Right hindlimb (tissue), 1 donor: ENCODE measurements at places on chromosomes 2 and 18.

GRCh38 chr18:79367480-79367879 lies 28.2 kb upstream of the NFATC1 start:
- no peak for DNase-seq

DNA sequence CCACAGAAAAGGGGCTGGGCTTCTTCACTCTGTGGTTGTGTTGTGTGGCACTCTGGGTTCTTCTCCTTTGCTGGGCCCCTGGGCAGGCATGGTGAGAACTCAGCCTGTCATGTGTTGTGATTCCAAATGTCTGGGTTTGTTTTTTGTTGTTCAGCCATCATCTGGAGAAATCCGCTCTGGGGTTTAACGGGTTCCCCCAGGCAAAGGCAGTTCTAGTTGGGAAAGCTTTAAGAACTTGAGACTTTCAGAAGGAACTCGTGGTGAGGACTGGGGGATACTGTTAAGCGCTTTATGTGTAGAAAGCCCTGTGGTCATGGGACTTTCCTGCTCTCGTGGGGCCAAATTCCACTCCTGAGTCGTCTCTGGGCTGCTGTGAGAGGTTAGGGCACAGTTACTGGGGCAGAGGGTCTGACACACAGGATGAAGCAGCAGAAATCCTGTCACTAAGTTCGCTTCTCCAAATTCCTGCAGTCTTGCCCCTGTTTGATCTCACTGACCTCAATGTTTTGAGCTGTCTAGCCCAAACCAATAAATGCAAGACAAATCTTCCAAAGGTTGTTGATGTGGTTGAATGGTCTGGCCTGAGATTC lies 87.7 kb downstream of the RAPGEF4 start:
- DNase-seq = no peak

- no peak for DNase-seq
Observed at GRCh38 chr18:6207116-6207515, 207.6 kb downstream of the L3MBTL4 start.

- peak; percentile 30 for DNase-seq
Observed at GRCh38 chr2:145088756-145089155, 568.8 kb upstream of the ZEB2 start.

GRCh38 chr2:9578467-9579235 lies 23.0 kb upstream of the ADAM17 start:
- DNase-seq = no peak

GRCh38 chr2:136809998-136810397 lies 44.7 kb downstream of the THSD7B start:
- peak; percentile 20 for DNase-seq

GRCh38 chr2:200479692-200480265 lies 30.1 kb downstream of the KCTD18 start:
- no peak for DNase-seq

- peak; percentile 38 for DNase-seq
Observed at GRCh38 chr18:46265196-46266156, 161.3 kb downstream of the HAUS1 start.

DNA sequence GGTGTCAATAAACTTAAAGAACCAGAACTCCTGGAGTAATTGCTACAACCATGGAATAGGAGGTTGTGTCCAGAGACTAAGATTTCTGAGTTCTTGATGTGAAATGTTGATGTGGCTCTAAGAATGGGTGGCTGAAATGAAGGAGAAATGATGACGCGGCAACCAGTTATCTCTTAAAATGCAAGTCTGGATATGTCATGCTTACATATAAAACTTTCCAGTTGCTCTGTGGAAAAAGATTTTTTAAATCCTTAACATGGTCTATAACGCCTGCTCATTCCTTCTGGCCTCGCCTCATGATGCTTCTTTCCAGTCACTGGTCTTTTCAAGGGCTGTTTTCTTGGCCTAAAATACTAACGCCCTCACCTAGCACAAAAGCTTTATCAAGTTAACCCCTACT lies 23.5 kb upstream of the MYO1B start:
- no peak for DNase-seq

- DNase-seq = no peak
Observed at GRCh38 chr2:27810455-27810854, 38.9 kb downstream of the MRPL33 start.

DNA sequence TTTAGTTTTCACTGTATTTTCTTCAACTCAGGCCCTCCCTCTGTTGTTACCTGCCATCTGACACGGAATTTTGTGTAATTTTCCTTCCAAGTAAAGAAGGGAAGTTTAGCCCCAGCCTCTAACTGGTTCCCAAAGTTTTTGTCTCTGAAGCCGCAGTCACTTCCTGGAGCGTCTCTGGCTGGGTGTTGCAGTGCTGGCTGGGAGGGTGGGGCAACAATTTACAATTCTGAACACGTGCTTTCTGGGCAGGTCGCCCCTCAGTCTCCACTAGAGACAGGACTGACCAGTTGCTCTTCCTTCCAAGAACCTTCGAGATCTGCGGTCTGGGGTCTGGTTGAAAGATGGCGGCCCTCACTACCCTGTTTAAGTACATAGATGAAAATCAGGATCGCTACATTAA lies 3.5 kb downstream of the CNDP2 start:
- peak; percentile 28 for DNase-seq

GRCh38 chr2:96789245-96789617 lies 26.8 kb upstream of the CNNM3 start:
- no peak for DNase-seq

GRCh38 chr18:22493940-22494339 lies 76.2 kb upstream of the CTAGE1 start:
- DNase-seq = no peak

- peak; percentile 53 for DNase-seq
Observed at GRCh38 chr2:175690113-175690837, 311.8 kb downstream of the LNPK start.

DNA sequence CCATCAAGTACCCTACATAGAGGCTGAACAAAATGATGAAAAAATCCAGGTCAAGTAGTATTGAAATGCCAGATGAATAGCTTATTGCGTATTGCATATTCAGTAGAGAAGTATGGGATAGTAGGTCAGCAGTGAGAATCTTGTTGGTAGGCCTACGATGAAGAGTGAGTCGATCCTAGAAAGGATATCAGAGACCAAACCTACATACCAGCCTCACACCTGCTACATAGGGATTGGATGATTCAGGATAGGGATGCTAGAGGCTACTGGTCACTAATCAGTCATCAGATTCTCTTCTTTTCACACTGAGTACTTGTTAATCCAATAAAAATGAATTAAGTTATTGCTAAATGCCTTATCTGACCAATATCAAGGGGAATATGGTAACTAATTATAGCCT lies 274.5 kb downstream of the DSEL start:
- DNase-seq = no peak

- peak; percentile 27 for DNase-seq
Observed at GRCh38 chr2:69770193-69770702, 28.3 kb downstream of the ANXA4 start.

DNA sequence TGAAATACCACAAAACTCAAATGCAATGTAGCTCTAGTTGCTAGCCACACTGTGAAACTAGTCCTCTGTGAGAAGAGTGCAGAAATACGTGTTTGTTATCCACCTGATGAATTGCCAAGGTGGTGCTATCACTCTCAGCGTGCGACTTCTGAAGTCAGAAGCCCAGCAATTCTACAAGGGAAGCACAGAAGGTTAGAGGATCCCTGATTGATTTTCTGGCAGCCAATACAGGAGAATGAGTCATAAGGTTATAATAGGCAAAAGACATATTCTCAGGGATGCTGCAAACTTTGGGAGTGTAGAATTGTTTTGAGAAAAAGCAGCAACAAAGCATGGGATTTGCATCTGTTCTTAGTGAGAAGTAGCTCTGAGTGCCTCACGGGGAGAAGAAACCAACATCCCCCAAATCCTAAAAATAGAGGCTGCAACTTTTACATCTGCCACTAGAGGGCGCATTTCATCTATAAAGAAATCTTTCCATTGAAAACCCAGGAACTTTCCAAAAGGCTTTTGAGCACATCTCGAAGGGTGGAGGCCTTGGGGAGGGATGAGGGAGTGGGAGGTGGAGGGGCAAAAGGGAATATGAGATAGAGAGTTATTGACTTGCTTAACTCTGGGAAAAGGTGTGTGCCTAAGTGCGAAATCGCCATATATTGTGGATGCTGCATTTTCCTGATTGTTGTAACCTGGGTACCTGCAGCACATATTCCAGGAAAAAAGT lies 78.0 kb downstream of the TMEM182 start:
- DNase-seq = peak; percentile 39

DNA sequence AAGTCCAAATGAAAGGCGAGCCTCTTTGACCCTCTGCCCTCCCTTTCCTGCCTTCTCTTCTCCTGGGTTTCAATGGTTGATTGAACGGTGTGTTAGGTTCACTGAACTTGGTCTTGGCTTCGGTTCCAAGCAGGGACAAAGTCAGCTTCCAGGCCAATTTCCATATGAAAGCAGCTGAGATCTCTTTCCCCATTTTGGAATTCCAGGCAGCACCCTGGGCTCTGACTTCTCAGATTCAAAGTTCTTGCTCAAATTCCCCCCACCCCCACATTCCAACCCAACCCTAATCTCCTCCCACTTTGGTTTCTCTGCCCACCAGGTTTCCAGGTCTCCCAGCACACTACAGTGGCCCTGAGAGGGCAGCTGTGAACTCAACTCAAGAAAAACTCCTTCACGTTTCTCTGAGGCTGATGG lies 231.0 kb downstream of the INSIG2 start:
- no peak for DNase-seq

DNA sequence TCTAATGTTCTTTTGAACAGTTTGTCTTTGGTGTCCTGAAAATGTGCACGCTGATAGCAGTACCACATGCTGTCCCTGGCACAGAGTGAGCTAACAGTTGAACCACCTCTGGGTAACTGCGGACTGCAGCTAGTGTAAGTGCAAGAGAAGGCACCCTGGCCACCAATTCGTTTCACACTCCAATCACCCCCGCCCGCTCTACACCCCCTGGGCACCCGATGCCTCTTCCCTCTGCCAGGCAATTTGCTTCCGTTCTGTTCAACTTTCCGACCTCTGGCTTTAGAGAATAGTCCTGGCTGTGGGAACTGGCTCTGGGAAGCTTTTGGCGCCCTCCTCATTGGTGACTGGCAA lies 1.4 kb downstream of the DOCK10 start:
- no peak for DNase-seq

GRCh38 chr2:114717049-114717448 lies 274.6 kb downstream of the DPP10 start:
- no peak for DNase-seq

DNA sequence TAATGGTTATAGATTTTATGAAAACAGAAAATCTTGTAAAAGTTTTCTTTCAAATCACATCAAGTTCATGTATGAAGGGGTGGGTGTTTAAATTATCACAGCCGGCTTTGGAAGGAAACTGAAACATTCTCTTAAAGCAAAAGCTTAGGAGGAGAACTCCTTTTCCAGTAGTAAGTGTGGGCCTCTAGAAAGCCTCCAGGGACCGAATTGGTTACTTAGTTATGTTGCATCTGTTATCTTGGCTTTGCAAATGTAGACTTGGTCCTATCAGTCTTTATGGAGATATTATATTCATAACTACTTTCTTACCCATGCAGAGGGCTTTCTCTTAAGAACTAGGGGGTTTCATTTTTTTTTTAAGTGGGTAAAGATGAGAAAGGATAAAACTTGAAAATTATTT lies 7.4 kb downstream of the NAB1 start:
- DNase-seq = no peak

- DNase-seq = no peak
Observed at GRCh38 chr2:63425079-63425416, 163.2 kb downstream of the WDPCP start.

DNA sequence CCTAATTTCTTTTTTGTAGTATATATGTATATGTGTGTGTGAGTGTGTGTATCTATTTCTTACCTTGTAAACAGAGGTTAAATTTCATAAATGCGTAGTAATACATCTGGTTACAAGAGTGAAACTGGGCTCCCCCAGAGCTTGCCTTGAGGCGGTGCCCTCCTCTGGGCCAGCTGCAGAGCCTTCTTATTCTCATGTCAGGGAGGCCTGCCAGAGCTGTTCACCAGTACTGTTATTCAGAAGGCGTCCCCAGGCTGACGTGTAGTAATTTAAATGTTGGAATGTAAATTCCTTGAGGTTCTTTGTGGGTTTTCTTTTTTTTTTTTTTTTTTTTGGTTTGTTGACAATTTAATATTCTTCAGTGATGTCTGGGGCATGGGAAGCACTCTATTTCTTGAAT lies 11.2 kb downstream of the COPS8 start:
- no peak for DNase-seq

GRCh38 chr18:35553300-35553699 lies 28.2 kb upstream of the GALNT1 start:
- no peak for DNase-seq

- no peak for DNase-seq
Observed at GRCh38 chr2:120343100-120343432, 2.9 kb upstream of the INHBB start.

DNA sequence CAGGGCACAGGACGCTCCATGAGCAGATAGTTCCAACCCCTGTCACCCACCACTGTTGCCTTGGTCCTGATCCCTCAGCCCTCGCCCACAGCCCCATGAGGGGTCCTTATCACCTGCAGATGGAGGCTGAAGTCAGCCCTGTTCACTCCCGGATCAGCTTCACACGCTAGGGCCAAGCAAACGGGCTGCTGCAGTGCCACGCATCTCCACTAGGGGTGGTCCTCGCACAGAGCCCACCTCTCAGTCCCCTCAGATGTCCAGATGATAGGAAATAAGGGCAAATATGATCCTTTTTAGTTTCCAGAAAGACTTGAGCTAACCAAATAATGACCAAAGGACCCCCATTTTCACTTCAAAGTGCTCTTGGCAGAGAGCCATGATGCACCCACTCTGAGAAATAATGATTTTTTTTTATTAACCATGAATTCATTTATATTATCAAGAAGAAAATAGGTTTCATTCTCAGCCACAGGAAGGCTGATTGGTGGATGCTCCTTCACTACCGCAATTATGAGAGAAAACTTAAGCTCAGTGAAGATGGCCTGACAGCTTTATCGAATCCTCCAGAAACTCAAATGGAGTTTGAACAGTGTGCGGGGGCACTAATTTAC lies 71.9 kb upstream of the KLHL29 start:
- no peak for DNase-seq

DNA sequence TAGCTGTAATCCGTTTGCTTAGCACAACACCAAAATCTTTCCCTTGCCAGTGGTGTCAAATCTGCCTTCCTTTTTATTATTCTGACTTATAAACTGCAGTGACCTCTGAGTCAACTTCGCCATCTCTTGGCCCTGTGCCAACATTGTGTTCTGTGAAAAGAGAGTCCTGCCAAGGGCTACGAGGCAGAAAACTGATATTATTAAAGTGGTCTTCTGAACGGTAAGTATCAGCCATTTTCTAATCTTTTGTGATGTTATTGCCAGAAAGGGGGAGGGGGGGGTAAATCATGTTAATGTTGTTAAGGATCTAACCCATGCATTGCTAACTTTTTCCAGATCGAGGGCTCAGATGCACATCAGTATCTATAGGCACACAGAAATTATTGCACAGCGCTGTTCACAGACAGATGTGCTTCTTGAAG lies 121.5 kb upstream of the LTBP1 start:
- DNase-seq = peak; percentile 21

DNA sequence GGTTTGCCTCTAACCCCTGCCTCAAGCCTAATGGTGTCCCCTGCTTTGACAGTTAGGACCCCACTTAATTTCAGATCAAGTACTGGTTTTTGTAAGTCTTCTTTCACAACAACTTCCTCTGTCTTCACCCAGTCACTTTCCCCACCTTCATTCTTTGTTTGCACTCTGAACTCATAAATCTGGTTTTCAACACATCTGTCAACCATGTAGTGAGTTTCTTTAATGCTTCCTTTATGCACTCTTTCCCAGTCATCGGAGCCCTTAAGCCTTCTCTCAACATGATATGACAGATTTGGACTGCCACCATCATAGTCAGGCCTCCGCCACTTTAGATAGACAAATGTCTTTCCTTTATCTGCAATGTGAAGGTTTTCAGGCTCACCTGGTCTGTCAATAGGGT lies 109.1 kb downstream of the PLEKHA3 start:
- DNase-seq = no peak

- no peak for DNase-seq
Observed at GRCh38 chr2:26885651-26886329, 37.9 kb downstream of the DPYSL5 start.
